Esophagus squamous epithelium (tissue), 5 donors: ENCODE measurements at places on chromosomes 13 and 19.

GRCh38 chr13:80979035-80979641 lies 638.2 kb upstream of the SPRY2 start:
- no peaks in the 10 kb centered on the region for H3K4me1 ChIP-seq
- H3K4me3 ChIP-seq = no peak overlapping the region
- H3K36me3 ChIP-seq = no peaks in the 10 kb centered on the region

GRCh38 chr13:33509642-33510229 lies 224.2 kb upstream of the STARD13 start:
- H3K27me3 ChIP-seq = no peaks in the 10 kb centered on the region
- DNase-seq = no peak
- peak overlapping the region; percentile 89 for H3K27ac ChIP-seq
- peaks cover 17% of the 10 kb centered on the region for H3K4me1 ChIP-seq
- H3K4me3 ChIP-seq = peak overlapping the region; percentile 2

DNA sequence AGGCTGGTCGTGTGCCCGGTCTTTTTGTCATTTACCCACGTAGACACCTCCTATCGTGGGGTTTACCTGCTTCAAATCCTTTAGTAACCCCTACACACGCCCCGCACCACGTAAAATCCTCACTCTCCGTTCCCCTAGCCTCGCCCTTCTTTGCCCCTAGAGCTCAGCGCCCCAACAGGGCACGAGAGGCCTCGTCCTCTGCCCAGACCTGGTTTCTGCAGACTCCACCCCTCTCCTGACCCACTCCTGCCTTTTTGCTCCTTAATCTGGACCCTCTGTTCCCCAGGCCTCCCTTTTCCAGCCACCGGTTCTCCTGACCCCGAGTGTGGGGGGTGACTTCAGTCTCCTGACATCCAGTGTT lies 412 bp downstream of the ZNF528 start:
- peak overlapping the region; percentile 85 for H3K27ac ChIP-seq
- peaks cover 11% of the 10 kb centered on the region for H3K4me1 ChIP-seq
- peaks cover 5% of the 10 kb centered on the region for H3K36me3 ChIP-seq
- H3K4me3 ChIP-seq = peak overlapping the region; percentile 73

- H3K27ac ChIP-seq = no peak overlapping the region
- no peaks in the 10 kb centered on the region for H3K36me3 ChIP-seq
- H3K4me3 ChIP-seq = no peak overlapping the region
Observed at GRCh38 chr13:103184413-103184812, 118.2 kb upstream of the SLC10A2 start.

DNA sequence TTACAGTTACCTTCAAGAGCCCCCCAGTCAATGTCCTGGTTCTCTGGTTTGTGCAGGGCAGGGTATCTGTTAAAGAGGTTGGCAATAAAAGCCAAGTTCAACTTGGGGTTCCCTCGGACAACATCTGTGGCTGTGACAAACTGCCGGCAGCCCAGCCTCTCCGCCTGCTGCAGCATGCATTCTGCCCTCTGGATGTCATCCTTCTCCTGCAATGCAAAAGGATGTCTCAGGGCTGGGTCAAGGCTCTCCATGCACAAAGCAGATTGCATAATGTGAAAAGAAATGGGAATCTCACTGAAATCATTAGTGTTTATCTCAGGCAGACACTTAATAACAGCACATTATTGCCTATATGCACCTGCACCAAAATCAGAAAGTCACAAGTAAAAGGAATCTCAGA lies 35.1 kb downstream of the LCP1 start:
- no peak overlapping the region for H3K27ac ChIP-seq
- no peaks in the 10 kb centered on the region for H3K27me3 ChIP-seq
- no peak overlapping the region for H3K4me3 ChIP-seq
- DNase-seq = no peak

DNA sequence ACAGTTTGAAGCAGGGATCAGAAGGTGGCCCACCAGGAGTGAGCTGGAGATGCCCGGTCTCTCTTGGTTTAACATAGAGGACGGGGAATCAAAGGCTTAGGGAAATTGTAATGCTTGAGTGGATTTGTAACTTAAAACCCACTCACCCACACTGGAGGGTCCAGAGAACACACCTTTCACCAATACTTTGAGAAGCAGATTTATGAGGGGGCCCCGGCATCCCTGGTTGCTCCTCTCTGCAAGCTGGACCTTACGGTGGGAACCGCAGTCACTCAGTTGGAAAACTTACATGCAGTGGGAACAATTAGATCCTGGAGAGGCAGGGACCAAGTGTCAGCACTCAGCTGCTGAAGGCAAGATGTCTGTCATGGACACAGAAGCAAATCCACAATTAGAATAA lies 20.5 kb downstream of the PPP5C start:
- no peak overlapping the region for H3K27ac ChIP-seq
- DNase-seq = no peak
- no peaks in the 10 kb centered on the region for H3K36me3 ChIP-seq
- H3K27me3 ChIP-seq = no peaks in the 10 kb centered on the region
- H3K4me1 ChIP-seq = peaks cover 18% of the 10 kb centered on the region

- peaks cover under 1% of the 10 kb centered on the region for H3K36me3 ChIP-seq
- no peak for DNase-seq
- peak overlapping the region; percentile 98 for H3K27ac ChIP-seq
- H3K4me3 ChIP-seq = no peak overlapping the region
- H3K27me3 ChIP-seq = no peaks in the 10 kb centered on the region
Observed at GRCh38 chr19:1267477-1268225, 1.5 kb upstream of the CIRBP start.

DNA sequence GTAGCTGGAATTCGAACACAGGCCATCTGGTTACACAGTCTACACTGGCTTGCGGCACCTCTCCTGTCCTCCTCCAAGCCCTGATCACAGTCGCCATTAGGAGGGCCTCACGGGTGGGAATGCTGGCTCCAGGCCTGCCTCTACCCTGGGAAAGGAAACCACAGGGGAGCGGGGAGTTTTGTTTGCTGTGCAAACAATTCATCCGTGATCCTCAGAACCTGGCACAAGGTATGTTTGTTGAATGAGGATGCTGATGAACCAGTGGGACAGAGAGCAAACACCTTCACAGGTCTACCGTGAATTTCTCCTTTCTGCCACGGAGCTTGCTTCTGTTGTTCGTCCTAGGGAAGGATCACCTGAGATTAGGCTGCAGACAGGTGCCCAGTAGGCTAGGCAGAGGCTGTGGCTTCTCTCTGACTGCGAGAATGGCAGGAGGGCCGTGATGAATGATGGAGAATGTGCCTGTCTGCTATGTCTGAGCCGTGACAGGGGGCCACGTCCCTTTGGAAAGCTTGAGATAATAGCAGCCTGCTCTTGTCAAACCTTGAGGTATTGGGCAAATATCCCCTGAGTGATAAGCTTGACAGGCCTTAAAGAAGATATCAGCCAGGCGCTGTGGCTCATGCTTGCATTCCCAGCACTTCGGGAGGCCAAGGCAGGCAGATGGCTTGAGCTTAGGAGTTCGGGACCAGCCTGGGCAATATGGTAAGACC lies 36.7 kb downstream of the PIN1 start:
- H3K36me3 ChIP-seq = no peaks in the 10 kb centered on the region
- H3K4me1 ChIP-seq = no peaks in the 10 kb centered on the region
- H3K27me3 ChIP-seq = no peaks in the 10 kb centered on the region
- H3K27ac ChIP-seq = no peak overlapping the region
- no peak for DNase-seq

DNA sequence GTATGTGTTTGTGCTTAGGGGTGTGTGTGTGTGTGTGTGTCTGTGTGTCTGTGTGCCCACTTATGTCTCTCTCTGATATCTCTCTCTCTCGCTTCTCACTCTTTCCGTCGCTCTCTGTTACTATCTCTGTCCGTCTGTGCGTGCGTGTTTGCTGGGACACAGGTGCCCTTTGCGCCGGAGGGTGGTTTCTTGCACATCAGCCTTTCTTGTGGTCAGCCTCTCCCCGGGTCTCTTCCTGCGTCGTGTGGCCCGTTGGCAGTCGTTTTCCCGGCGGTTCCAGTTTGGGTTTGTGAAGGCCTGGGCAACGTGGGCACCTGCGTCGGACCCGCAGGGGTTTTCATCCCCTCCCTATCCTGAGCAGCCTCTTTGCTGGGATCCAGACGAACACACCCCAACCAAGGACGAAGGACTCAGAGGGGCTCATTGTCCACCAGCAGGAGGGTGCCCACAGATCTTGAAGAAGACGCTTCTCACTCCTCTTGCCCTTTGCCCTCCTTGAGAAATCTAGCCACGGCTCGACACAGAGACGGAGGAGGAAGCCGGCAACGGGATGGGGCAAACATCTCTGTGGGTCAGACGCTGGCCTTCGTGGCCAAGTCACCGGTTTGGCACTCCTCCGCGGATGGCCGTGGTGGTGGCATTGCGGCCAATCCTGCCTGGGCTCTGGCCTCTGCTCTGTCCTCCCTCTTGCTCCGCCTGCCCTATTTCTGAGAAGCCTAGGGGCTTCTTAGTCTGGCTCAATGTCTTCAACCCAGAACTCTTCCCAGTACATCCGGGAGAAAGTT lies 52.3 kb downstream of the ZNF146 start:
- no peak for DNase-seq
- no peaks in the 10 kb centered on the region for H3K27me3 ChIP-seq
- no peak overlapping the region for H3K27ac ChIP-seq
